ENCODE measurements at places on chromosomes 12 and 14.

- no peak for DNase-seq
These were observed 20.4 kb downstream of the DLK1 start for GRCh38 chr14:100747021-100747586.

DNA sequence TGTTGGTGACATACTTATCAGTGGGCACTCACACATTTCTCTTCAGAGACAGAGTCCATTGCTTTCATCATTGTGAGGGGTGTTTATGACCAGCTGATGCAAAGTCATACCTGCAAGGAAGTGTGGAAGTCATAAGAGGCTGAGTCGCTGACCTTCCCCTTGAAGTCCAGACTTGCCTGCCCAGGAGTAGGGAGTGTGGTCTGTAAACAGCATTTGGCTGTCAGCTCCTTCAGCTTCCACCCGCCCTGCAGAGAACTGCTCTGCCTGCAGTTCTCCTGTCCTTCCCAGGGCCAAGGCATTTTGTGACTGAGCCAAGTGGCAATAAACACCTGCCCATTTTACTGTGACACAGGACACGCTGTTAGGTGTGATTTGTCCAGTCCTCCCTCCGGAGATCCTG, 801.3 kb downstream of the BCL11B start:
- no peak for DNase-seq

GRCh38 chr14:101174980-101175606, 271.6 kb upstream of the RTL1 start:
- no peak for DNase-seq

DNA sequence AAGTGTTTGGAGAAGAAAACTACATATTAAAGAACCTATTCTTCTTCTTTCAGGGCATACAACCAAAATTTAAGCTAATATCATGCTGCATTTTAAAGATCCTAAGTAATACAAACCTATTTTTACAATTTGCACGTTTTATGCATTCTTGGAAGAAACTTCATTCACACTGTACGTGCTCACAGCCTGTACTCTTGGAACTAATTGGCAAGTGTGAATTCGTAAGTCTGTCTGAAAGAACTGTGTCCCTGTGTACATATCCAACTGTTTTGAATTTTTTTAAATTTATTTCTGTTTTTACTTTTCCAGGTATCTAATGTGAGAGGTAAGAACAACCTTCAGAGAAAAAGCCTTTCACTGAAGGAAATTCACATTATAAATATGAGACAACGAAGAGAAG, 347.0 kb downstream of the MDGA2 start:
- no peak for DNase-seq

DNA sequence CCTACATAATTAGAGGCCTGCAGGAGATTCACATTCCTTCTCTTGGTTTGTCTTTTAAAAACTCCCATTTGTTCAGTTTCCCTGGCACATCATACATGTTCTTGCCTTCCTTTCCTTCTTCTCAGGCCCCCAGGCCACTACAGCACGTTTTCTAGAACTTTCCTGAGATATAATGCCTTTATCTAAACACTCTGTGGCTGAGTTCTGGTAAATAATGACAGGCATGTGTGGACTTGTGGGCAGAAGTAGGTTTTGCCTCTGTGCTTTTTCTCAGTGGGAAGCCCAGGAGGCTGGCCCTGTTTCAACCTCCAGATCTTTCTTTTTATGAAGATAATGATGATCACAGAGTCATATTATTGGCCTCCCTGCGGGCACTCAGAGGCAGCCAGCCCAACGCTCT, 117.2 kb downstream of the TMX1 start:
- DNase-seq: no peak

GRCh38 chr12:2451025-2451424, 343.7 kb upstream of the FKBP4 start:
- DNase-seq: no peak

DNA sequence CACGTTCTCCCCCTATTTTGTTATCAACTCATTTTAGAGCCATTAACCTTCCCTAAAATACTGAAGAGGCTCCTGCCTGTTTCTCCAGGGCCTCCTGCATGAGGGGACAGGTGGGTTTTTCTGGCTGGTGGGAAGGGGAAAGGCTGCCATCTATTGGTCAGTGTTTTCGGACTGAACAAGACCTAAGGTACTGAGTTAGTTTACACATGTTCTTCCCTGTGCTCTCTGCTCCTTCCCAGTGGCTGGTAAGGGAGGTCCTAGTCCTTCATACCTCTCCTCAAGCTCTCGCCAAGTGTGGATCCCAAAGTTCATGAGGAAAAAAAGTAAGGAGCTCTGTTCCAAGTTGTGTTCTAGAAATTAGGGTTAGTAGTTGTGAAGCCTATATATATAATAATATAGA, 357.5 kb downstream of the FSCB start:
- DNase-seq: no peak

GRCh38 chr12:21001778-21002177, 129.2 kb upstream of the SLCO1B1 start:
- DNase-seq: no peak

- no peak for DNase-seq
These were observed 45.9 kb upstream of the GSG1 start for GRCh38 chr12:13149411-13149810.

DNA sequence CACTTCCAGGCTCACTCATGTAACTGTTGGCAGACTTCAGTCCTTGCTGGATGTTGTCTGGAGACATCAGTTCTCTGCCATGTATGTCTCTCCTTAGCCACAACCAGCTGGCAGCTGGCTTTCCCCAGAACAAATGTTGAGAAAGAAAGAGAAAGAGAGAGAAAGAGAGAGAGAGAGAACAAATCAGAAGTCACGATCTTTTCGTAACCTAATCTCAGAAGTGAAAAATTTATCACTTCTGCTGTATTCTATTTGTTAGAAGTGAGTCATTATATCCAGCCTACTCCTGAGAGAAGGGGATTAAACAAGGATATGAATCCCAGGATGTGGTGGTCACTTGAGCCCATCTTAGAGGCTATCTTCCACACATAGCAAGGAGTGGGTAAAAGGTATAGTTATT, 101.2 kb downstream of the BTG1 start:
- no peak for DNase-seq

DNA sequence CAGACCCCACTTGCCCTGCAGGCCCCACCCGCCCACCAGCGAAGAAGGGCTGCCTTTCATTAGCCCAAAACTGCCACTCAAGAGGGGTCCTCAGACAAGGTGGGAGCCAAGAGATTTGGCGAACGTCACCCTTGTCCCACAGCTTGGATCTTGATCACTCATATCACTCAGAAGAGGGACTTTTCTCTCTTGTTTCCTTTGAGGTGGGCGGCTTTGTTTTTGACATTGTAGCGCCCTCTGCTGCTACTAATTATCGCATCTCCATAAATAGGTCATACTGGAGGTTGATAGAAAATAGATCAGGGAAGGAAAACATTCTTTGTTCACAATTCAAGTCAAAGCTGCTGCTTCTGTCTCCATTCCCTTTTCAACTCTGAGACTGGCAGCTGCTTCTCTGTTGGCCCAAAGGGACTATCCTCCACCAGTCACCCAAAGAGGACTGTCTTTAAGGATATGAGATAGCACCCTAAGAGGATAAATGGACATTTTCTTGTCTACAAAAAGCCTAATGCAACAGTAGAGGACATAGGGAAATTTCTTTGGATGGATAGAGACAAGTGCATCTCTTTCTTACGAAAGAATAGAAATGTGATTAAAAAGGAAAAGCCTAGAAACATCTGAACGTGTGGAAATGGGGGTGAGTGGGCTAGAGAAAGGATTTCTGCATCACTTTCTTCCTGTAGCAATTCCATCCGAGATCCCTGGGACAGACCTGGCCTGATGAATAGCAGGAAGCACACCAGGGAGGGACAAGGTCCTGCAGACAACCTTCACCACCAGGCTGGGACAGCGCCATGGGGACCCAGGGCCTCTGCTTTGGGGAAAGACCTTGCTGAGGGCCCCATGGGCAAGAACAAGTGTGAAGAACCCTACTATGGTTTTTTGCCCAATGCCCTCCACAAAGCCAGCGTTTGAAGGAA, 115.8 kb downstream of the DAD1 start:
- DNase-seq: no peak

- no peak for DNase-seq
These were observed 8.7 kb upstream of the GPR19 start for GRCh38 chr12:12704593-12705230.

DNA sequence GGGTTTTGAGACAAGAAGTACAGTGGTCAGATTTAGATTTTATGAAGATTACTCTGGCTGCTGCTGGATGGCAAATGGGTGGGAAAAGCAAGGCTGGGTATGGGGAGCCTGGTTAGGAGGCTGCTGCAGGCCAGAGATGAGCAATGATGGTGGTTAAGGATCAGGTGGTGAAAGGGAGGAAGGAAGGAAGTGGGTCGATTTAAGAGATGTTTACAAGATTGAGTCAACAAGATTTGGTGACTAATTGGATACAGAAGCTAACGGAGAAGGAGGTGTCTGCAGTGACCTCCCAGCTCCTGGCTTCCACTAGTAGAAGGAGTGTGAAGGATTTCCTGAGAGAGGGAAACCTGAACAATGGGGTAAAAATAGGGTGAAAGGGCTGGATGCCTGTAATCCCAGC, 18.7 kb downstream of the NOS1 start:
- DNase-seq: no peak

- no peak for DNase-seq
These were observed 24.5 kb downstream of the ERG28 start for GRCh38 chr14:75636100-75636692.

DNA sequence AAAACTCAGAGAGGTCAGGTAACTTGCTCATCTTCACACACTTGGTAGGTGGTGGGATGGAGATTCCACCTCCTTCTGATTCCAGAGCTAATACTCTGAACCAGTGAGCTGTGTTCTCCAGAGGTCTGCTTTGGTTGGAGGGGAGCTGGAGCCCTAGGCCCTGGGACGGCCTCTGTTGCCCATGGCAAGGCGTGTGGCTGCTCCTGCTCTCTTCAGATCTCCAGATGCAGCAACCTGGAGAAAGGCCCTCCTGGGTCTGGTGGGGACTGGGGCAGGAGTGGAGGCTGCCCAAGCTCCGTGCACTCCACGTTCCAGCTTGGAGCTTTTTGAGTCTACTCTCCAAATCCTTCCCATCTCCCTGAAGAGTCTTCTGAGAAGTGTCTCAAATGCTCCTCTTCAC, 10.7 kb downstream of the CCND2 start:
- DNase-seq: no peak

- no peak for DNase-seq
These were observed 270.5 kb upstream of the PWP1 start for GRCh38 chr12:107415071-107415470.

- DNase-seq: no peak
These were observed 188.7 kb upstream of the TMEM260 start for GRCh38 chr14:56390859-56391258.

- no peak for DNase-seq
These were observed 36.6 kb downstream of the DCAF4 start for GRCh38 chr14:72962829-72963312.

DNA sequence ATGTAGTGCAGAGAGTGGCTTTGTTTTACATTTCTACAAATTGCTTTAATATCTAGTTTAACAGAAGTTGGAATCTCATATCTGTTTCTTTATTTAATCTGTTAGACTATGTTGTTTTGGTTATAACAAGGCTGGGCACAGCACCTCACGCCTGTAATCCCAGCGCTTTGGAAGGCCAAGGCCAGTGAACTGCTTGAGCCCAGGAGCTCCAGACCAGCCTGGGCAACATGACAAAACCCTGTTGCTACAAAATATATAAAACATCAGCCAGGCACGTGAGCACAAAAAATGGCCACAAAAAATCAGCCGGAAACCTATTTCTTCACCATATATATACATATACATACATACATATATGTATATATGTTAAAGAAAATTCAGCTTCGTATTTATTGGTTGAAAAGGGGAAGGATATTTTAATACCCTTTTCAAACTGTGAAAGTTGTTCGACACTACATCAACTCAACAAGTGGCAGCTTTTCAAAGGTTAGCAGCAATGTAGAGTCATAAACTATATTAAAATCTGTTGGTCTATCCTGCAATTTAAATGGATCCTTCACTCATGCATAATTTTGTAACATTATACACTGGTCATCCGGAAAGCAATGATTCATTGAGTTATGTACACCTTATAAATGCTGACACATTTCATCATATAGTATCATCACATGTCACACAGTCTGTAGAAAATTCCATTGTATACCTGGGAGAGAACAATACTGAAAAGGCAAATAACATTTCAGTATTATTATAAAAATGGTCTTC, 7.1 kb downstream of the NR2C1 start:
- no peak for DNase-seq

GRCh38 chr14:98177551-98177950, 1094.4 kb downstream of the BCL11B start:
- no peak for DNase-seq
